ENCODE measurements at places on chromosomes 5 and 9.

- DNase-seq = no peak
These were observed 2.9 kb downstream of the FOXE1 start for GRCh38 chr9:97855899-97856298.

DNA sequence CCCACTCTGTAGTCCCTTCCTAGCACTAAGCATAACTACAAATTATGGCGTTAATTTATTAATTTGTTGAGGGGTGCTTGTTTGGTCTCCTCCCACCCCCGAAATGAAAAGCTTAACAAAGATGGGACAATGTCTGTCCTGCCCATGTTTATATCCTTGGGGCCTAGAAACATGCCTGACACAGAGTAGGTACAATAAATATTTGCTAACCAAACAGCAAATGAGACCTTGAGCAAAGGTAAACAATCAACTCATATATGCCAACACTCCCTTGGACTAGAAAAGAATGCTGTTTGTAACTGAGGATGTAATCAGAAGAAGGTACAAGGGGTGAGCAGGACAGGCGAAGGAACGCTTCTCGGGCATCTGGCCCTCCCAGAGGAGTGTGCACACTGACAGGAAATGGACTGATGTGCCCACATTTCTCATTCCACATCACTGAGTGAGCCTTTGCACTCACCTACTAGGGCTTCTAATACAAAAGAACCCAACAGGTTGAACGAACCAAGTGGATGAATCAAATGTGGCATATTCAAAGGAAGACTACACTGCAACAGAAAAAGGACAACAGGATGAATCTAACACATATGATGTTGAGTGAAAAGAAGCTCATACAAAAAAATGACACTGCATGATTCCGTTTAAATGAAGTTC lies 66.8 kb downstream of the MED27 start:
- no peak for DNase-seq

GRCh38 chr9:12776513-12777055 lies 1.8 kb downstream of the LURAP1L start:
- DNase-seq = no peak

GRCh38 chr9:72478966-72479365 lies 42.4 kb upstream of the TMC1 start:
- DNase-seq = no peak

GRCh38 chr5:25552871-25553481 lies 908.2 kb upstream of the CDH10 start:
- no peak for DNase-seq

- no peak for DNase-seq
These were observed at the start of gene SPINK13 for GRCh38 chr5:148268566-148268965. Gene SPINK13 (plus strand): TSS chr5:148268794. CDS start chr5:148270073, 1,279 bp downstream.

GRCh38 chr9:90301277-90301653 lies 341.4 kb downstream of the DIRAS2 start:
- DNase-seq = peak; percentile 85

DNA sequence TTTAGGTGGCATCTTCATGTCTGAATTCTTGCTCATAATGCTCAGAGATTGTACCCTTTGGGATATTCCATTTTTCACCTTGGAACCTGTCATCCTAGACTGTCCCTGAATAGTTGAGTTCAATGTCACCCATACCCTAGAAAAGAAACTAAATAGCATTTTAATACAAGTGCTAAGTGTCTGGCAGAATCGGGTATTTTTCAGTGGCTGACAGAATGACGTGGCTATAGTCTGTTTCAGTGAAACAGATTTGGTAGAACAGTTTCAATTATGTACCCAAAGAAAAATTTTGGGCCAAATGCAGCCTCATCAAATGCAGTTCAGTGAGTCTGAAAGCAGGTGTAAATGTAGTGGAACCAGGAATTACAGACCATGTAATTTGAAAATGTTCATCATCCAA lies 1041.2 kb downstream of the DTWD2 start:
- DNase-seq = no peak

GRCh38 chr9:16102154-16102553 lies 549.3 kb downstream of the CCDC171 start:
- DNase-seq = no peak

All from RWPE2 (cell line).